ENCODE measurements at places on chromosomes 1 and 21.

DNA sequence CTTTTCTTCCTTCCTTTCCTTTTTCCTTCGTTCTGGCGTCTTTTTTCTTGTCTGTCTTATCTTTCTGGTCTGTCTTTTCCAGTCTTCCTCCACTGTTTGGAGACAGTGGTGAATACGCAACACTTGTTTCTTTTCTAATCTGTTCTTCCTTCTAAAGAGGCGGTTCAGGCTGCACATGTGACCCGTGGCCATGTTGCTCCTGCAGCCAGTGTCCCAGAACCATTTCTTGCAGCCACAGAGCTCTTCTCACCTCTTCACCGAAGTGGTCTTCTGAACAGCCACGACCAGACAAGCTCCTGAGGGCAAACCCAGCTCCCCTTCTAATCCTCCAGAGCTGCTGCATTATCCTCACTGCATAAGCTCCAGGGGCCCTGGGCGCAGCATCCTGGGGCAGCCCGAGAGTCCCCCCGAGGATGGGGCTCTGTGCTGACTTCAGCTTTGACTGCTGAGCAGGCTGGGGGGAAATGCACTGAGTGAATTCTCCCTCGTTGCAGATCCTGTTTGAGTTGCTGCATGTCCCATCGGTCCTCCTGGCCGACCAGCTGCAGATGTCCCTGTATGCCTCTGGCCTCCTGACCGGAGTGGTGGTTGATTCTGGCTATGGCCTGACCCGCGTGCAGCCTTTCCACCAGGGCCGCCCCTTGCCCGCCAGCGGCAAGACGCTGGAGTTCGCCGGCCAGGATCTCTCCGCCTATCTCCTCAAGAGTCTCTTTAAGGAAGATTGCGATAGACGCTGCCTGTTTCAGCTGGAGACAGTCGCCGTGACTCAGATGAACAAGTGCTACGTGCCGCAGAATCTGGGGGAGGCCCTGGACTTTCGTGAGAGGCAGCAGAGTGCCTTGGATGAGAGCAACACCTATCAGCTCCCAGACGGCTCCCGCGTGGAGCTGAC lies 70.4 kb downstream of the ACTL8 start:
- no peak for DNase-seq

GRCh38 chr1:48418742-48419141 lies 53.3 kb downstream of the SPATA6 start:
- DNase-seq, result no peak

DNA sequence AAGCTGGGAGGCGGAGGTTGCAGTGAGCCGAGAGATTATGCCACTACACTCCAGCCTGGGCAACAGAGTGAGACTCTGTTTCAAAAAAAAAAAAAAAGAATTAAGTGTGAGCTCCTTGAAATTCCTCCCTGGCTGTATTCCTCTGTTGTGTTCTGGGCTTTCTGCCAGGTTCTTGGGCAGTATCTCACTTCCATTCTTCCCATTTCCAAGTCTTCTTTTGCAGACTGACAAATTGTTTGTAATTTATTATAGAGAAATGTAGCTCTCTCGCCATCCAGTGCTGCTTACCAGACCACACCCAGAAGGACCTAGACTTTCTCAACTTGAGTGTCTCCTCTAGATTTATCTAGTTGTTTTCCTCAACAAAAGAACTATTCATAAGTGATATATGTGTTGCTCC lies 105.0 kb upstream of the ADGRL2 start:
- DNase-seq, result no peak

DNA sequence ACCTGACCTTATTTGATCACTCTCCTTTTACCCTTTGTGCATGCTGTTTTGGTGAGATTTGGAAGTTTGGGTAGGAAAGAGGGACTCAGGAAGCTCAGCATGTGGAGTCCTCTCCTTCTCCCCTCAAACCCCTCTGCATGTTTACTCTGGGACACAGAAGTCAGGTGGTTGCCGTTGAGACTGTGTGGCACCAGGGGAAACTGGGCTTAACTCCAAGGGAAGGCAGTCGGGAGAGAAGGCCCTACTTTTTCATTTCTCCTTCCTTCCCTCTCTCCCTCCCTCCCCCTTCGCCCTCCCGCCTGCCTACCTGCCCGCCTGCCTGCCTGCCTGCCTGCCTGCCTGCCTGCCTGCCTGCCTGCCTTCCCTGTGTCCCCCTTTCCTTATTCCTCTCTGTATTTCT lies 34.8 kb upstream of the TTC22 start:
- DNase-seq, result peak; percentile 70

DNA sequence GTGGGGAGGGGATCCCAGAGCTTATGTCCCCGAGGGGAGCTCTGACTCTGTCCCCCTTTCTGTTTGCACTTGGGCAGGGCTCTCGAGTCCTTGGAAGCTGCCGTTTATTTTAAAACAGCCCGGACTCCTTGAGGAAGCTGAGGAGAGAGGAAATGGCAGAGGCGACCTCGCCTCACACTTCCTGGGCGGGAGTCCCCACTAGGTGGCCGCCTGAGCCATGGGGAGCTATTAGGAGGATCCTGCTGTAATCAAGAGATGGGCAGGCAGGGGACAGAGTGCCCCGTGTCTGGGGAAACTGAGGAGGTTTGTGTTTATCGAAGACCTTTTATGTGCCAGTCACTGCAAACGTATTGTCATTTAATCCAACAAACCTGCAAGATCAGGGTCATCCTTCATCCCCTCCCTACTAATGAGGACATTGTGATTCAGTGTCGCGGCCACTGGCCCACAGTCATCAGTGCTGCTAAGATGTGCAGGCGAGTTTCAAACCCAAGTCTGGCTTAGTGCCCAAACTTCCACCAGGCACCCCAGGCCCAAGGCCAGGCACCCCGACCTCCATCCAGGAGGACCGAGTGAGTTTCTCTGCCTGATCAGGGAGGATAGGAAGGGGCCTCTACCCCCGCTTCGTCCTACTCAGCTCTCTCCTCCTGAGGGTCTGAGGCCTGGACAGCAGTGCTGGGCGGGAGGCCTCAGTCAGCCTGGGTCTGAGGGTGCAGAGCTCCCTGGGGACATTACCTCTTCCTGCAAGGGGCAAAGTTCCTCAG lies 316.9 kb upstream of the VAMP3 start:
- DNase-seq, result no peak

GRCh38 chr1:227037121-227037520 lies 97.0 kb downstream of the COQ8A start:
- DNase-seq, result no peak

- DNase-seq, result no peak
These were observed 7.4 kb upstream of the RGS2 start for GRCh38 chr1:192801451-192801850.

GRCh38 chr1:47593013-47593568 lies 155.2 kb downstream of the FOXD2 start:
- DNase-seq, result no peak

DNA sequence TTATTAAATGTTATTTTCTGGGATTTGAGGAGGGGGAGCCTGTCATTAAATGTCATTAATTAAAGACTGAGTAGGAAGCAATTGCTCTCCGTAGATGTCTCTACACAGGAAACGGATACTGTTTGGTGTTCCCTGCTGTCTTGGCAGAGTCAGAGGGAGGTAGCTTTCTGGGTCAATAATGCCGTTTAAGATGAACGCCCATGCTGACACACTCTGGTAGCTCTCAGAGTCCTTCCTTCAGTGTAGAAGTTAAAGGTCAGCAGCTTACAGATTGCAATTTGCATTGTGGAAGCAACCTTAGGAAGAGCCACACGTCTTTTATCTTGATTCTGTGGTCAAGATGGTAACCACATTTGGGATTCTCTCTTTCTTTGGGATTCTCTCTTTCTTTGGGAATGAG lies 257.5 kb downstream of the KIF26B start:
- no peak for DNase-seq

DNA sequence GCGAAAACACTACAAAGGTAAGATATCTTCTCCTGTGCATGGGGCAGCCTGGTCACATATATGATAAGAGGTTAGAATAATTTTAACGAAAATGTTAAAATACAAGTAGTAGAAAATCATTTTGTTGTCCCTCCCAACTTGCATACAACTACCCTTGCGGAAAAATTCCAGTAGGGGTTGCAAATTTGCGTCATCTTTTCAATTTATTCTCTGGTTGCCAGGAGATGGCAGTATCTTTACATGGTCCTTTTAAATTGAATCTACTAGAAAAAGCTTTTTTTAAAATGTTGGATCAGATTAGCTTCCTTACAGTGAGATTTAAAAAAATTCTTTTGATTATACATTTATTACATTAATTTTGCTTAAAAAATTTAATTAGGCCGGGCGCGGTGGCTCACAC lies 10.9 kb downstream of the S100PBP start:
- no peak for DNase-seq

DNA sequence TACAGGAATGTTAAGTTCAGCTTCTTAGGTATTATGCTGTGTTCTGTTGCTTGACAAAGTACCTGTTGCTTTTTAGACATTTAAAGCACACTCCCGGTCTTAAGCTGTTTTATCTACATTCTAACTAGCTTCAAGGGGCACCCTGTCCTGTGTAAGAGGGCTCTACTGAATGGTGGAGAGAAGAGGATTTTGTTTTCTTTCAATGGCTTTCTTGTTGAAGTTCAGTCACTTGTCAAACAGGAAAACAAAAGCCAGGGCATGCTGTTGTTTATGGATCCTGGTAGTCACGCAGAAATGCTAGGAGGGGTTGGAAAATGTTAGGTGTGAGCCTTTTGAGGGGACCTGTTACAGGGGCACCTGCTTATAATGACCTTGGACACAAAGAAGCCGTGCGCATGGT lies 30.7 kb downstream of the PGM1 start:
- no peak for DNase-seq

DNA sequence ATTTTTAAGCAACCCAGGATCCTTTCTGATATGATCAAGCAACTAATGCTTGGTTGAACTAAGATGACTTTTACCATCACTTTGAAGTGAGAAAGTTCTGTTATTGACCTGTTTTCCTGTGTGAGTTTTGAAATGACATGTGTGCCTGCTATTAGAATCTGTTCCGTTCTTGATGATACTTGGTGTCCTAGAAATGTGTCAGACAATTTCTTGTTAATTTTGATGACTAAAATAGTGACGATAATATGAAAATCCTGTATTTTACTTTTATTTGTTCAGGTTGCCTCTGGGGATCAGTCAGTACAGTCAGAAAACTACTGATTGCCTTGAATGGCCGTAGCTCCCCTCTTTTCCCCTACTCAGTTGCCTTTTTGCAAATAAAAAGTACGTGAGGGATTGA lies 228.0 kb downstream of the RYR2 start:
- no peak for DNase-seq

DNA sequence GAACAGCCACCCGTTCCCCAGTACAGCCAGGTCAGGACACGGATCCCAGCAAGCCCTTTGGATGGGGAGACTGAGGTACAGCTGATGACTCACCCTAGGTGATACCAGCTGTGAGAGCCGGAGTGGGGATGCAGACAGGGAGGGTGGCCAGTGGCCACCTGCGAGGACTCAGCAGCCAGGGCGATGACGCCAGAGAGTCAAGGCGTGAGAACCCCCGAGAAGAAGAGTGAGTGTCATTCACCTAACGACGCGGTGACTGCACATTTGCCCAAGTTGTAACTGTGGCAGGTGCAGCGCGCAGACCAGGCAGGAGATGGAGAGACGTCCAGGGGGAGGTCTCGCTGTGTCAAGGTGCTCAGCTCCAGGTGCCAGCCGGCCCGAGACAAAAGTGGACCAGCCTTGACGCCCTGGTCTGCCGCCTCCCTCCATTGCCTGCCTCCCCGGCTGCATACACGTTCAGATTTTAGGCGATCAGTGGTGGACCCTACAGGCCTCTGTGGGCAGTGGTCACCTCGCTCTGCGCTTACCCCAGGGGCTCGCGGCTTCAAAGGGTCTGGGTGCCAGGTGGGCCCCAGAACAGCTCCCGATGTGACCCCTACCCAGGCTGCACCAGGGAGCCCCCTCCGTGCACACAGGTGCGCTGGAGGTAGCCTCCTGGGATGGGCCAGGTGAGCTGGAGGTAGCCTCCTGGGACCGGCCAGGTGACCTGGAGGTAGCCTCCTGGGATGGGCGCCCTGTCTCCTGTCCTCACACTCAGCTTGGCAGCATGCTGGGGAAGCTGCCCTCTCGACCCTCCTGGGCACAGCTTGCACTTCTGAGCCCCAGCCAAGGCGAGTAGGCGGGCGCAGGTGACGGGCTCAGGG lies 11.9 kb downstream of the LRRC3 start:
- DNase-seq, result no peak

- no peak for DNase-seq
These were observed 887.1 kb downstream of the LRRIQ3 start for GRCh38 chr1:73310797-73311381.

- no peak for DNase-seq
These were observed 279.9 kb downstream of the DNM3 start for GRCh38 chr1:172121081-172121717.

DNA sequence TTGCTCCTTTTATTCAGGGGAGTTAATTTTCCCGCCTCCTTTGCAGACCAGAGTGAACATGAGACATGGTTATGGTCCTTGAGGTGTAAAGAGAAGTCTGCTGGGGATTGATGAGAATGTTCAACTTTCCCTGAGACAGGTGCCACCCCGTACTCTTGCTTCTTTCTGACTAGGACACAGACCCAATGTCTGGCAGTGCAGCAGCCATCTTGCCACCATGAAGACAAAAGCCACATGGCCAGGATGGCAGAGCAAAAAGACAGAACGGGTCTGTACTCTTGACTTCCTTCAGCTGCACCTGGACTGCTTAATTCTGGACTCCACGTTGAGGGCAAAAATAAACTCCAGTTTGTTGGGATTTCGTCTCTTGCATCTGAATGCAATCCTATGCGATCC lies 54.1 kb downstream of the KLHDC7A start:
- DNase-seq, result no peak

DNA sequence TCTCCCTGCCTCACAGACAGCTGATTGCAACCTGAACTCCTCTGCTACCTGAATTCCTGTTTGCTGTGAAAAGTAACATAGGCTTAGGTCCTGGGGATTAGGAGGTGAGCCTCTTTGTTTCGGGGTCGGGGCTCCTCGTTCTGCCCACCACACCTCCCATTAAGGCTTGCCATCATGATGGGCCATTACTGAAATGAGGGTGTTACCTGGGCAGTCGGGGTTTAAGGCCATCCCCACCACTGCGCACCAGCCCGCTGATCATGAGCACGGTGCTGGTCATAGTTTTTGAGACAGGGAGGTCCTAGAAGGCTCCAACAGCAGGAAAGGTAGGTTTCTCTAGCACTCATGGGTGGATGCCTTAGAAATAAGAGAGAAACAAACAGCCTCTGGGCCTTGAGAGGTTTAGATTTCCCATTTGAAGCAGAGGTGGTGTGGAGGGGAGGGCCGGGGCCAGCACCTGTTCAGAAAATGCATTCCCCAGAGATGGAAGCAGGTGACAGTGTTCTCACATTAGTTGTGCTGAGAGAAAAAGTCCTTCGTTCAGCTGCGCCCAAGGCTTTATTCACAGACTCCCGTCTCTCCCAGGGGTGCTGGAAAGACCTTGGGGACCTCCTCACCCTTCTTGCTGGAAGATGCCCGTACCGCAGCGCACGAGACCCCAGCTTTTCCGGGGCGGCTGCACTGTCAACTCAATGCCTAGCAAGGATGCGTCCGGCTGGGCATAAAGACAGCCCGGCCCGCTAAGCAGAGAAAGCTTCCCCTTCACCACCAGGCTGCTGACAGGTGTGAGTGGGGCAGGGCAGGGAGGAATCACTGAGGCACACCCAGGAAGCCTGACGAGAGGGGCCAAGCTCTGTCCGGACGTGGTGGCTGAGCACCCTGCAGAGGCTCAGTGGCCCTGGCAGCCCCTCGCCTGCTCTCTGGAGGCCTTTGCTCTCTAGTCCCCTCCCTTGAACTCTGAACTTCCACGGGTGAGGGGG lies 125.5 kb downstream of the PGBD5 start:
- no peak for DNase-seq

- no peak for DNase-seq
These were observed 11.1 kb downstream of the ZFYVE9 start for GRCh38 chr1:52153010-52153409.

- no peak for DNase-seq
These were observed 3.6 kb downstream of the ECM1 start for GRCh38 chr1:150511551-150511950.

Data from NCI-H2029 treated with DMSO at 0.1 percent for 48 hours (cell line).